Uterus (tissue), 4 donors: ENCODE measurements at places on chromosomes 6 and 20.

- no peaks in the 10 kb centered on the region for H3K4me1 ChIP-seq
These were observed 146.6 kb upstream of the PLN start for GRCh38 chr6:118401325-118401975.

- DNase-seq, result no peak
- no peaks in the 10 kb centered on the region for H3K4me1 ChIP-seq
- H3K4me3 ChIP-seq, result no peak overlapping the region
- no peaks in the 10 kb centered on the region for H3K27me3 ChIP-seq
- H3K36me3 ChIP-seq, result no peaks in the 10 kb centered on the region
- H3K27ac ChIP-seq, result no peak overlapping the region
These were observed 34.1 kb downstream of the TNFRSF21 start for GRCh38 chr6:47275640-47276039.

- H3K36me3 ChIP-seq, result no peaks in the 10 kb centered on the region
- H3K4me1 ChIP-seq, result no peaks in the 10 kb centered on the region
- no peak overlapping the region for H3K27ac ChIP-seq
- DNase-seq, result no peak
These were observed 116.7 kb upstream of the SLC24A3 start for GRCh38 chr20:19095762-19096161.

DNA sequence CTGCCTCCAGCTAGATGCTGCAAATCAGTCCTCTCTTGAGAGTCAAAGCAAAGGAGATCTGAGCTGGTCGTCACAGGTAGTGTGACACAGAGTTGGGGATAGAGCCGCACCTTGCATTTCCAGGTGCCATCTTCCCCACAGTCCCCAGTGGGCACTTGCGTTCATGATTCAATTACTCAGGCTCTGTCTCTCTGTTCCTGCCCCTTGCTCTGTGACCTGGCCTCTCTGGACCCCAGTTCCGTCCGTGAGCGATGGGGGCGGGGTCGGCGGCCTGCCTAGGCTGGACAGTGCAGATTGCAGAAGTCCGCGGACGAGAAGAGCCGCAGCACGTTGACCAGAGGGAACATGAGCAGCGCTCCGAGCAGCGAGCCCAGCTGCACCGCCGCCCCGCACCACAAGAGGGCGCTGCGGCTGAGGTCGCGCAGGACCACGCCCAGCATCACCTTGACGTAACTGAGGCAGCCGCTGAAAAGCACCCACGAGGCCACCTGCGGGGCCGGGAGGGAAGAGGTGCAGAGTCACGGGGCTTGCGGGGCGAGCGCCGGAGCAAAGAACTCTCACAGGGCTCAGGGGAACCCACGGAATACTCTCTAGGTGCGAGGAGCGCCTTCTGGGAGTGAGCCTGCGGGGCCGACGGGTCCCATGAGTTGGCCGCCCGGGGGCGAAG lies 7.4 kb downstream of the SLC52A3 start:
- H3K36me3 ChIP-seq, result no peaks in the 10 kb centered on the region
- no peak for DNase-seq
- H3K27me3 ChIP-seq, result no peaks in the 10 kb centered on the region
- H3K4me3 ChIP-seq, result no peak overlapping the region
